ENCODE measurements at places on chromosomes 5 and 9.

GRCh38 chr5:17343675-17344074 is 126.2 kb downstream of the BASP1 start:
- DNase-seq = peak; percentile 33

GRCh38 chr5:177447611-177448243 is 1.1 kb downstream of the PRR7 start:
- peak; percentile 79 for DNase-seq

DNA sequence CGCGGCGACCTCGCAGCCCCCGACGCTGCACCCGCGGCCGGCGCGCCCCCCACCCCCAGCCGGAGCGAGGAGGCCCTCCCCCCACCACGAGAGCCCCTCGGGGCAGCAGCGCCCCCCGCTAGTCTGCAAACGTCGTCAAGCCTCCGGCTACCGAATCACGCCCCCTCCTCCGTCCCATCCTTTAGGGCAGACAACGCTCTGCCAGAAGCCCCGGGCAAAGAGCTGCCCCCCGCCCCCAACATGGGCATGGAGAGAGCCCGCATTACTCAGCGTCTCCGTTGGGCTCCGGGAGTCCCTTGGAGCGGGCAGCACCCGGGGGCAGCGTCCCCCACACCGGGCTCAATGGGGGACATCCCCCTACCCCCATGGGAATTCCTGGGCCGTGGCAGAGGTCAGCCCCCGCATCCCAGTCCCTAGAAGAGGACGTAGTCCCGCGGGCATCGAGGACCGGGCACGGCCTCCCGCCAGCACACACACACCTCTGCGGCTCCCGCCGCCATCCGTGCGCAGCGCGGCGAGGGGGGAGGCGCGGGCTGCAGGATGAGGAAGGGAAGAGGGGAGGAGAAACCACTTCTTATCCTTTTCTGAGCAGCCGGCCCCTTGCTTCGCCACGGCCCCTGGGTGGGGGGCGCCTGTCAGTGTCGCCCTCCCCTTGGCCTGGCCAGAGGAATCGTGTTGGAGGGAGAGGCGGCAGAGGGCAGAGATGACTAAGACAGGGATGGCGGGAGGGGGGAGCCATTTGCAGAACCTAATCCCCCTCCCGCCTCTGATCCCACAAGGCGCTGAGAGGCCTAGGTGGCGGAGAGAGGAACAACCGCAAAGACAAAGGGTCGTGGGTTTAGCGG is 750 bp downstream of the DNM1 start:
- no peak for DNase-seq

- no peak for DNase-seq
Observed at GRCh38 chr9:110124439-110124838, 83.5 kb downstream of the C9orf152 start.

- no peak for DNase-seq
Observed at GRCh38 chr5:102249381-102249780, 46.7 kb downstream of the SLCO4C1 start.

- no peak for DNase-seq
Observed at GRCh38 chr9:104923289-104923688, 4.7 kb downstream of the ABCA1 start.

DNA sequence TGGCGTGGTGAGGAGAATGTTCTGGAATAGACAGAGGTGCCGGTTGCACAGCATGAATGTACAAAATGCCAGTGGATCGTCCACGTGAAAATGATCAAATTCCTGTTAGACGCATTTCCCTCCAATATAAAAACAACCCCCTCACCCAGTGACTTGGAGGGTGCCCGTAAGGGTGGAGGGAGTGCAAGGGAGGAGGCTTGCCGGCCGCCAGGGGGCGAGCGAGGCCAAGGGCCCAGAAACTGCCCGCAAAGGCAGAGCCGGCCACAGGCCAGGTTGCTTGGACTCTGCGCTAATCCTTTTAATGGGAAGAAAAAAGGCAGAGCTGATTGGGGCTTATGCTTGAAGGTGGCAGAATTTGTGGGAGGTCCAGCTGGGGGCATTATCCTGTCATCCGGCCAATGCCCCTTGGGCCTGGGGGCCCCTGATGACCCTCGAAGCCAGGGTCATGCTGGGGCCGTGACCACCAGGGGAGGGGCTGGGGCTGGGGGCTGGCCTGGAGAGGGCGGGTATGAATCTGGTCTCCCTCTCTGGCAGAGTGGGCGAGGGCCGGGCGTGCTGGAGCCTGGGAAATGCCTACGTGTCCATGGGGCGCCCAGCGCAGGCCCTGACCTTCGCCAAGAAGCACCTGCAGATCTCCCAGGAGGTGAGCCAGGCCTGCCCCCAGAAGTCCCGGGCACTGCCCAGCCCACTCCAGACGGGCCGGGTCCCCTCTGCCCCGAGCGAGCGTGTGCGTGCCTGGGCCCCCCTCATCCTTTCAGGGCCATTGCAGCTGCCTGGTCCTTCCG is 12.0 kb downstream of the GPSM1 start:
- DNase-seq = peak; percentile 58

DNA sequence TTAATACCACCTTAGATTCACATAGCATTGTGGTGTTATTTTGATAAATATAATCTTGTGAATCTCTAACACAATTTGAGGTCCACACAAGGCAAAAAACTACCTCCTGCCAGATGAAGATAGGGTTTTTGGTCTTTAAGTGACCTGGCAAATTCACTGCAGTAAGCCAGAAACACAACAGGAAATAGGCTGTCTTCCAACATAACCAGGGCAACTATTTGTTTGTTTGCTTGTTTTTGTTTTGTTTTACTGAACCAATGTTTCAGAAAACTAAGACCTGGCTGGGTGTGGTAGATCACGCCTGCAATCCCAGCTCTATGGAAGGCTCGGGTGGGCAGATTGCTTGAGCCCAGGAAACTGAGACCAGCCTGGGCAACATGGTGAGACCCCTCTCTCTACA is 95.5 kb downstream of the USP20 start:
- DNase-seq = no peak

- DNase-seq = no peak
Observed at GRCh38 chr5:148146487-148146886, 21.9 kb upstream of the SPINK14 start.

DNA sequence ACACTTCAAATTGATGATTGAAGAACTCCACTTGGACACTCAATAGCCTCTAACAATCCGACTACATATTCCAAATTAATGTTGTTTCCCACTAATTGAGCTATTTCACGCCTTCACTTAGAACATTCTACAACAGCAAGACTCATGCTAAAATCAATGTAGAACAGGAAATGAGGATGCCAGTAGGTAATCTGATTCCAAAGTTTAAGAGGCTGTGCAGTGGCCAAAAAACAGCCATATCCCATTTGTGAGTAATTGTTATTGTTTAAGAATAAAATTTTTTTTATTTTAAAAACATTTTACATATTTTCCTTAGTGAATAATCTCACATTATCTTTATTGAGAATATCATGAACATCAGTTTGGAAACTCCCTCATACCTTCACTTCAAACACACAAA is 35.7 kb upstream of the GHR start:
- DNase-seq = no peak

GRCh38 chr5:78675956-78676730 is 27.6 kb upstream of the LHFPL2 start:
- DNase-seq = no peak

Data from kidney capillary endothelial cell (primary cell).